ENCODE measurements at places on chromosomes 11 and 22.

DNA sequence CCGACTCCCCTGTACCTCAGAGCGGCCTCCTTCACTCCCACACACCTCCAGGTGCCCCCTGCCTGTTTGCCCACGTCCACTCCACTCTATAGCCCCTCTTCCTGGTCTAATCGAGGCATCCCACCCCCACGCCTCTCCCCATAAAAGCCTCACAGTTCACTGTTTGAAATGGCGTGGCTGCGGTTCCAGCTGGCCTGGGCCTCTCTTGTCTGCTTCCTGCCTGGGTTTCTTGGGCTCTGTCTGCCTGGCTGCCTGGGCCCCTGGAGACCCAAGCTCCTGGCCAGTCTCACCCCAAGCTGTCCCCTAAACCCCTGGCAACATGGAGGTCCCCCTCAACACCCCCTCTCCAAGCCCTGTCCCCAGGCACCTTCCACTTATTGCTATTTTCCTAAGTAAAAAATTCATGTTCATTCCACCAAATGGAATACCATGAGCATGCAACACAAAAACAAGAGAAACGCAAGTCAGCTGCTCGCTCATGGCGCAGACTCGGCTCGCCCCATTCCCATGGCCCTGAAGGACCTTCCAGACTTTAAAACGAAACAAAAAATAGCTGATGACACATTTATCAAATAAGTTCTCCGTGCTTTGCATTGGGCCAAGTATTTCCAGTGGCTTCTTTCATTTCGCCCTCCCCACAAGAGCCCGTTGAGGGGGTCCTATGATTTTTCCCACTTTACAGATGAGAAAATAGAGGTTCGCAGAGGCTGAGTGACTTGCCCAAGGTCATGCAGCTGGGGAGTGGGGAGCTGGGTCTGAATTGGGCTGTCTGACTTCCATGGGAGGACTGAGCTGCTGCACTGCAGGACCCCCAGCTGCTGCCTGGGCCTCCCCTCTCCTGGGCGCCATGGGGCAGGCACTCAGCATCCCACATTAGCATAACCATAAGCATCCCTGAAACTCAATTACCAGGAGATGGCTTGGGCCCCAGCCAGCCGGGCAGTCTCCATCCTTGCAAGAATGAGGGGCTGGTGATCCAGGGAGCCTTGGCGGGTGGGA, 11.7 kb upstream of the FLRT1 start:
- no peak for DNase-seq

GRCh38 chr11:68962527-68963250, 18.1 kb downstream of the MRGPRD start:
- DNase-seq: no peak

DNA sequence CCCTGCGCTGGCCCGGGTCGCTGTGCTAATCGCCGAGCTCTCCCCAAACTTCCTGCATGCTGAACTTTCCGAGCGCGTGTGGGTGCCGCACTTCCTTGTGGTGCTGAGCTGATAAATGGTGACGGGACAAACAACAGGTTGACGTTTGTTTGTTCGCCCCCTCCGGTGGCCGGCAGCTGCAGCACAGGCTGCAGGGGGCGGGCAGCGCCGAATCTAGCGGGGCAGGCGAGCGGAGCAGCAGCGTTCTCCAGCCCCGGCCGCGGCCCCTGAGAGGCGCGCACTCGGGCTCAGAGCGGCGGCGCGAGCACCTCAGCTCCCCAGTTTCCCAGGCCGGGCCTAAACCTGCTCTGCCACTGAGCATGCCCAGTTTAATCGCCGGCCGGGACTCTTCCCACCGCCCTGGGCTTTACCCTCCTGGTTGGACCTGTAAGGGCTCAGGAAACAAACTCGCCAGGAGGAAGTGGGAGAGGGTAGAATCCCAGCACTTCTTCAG, at the start of gene PDGFD:
Gene PDGFD (minus strand): TSS at position 120 of the 493 bp plus-strand sequence.
- peak; percentile 79 for DNase-seq

DNA sequence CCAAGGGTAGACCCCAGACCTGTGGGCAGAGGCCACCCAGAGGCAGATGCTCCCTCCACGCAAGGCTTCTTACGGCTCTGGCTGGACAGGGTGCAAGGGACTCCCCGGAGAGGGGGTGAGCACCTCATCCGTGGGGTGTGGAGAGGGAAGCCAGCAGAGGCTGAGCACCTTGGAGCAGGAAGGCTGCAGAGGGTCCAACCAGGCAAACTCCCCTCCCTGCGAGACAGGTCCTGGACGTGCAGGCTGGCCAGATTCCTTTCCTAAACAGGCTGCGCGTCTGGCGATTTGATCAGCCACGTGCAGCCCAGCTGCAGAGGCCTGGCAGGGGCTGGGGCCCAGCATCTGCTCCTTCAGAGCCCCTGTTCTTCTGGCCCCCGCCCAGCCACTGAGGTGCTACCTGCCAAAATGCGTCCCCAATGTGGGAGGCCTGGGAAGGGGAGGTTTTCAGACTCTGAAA, 49.3 kb downstream of the WNT11 start:
- no peak for DNase-seq

DNA sequence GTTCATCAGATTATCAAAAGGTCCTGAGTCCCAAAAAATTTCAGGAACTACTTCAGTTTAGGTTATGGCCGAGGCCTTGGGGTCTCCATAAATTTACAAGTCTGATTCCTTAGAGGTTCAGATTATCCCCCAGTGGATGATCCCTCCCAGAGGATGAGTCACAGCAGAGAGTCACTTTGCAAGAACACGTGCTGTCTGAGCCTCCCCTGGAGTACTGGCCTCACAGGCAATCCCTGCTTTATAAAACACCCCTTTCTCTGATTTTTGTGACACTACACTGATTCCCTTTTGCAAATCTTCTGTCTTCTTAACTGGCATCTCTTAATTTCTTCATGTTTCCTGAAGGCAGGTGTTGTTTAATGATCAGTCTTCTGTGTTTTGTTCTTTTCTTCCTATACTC, 45.3 kb downstream of the CCDC34 start:
- DNase-seq: peak; percentile 31

DNA sequence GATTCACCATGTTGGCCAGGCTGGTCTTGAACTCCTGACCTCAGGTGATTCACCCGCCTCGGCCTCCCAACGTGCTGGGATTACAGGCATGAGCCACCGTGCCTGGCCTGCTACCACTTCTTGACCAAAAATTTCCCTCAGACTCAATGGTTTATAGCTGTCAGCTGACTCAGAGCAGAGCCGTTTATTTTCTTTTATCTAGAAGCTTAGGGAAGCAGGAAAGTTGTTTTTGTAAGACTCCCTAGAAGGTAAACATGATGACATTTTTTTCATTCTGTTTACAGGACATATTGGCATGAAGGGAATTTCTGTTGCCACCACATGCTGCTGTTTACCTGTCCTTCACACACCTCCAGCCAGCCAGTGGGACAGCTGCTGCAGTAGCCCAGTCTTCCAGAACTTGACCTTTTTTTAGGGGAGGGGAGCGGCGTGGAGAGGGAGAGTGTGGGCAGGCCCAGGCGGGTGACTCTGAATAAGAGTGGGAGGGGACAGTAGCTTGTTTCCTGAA, 56.1 kb upstream of the PTPRJ start:
- DNase-seq: peak; percentile 75

GRCh38 chr11:15374418-15374817, 259.7 kb downstream of the INSC start:
- no peak for DNase-seq

GRCh38 chr11:134243913-134244312, 9.2 kb downstream of the THYN1 start:
- DNase-seq: no peak

DNA sequence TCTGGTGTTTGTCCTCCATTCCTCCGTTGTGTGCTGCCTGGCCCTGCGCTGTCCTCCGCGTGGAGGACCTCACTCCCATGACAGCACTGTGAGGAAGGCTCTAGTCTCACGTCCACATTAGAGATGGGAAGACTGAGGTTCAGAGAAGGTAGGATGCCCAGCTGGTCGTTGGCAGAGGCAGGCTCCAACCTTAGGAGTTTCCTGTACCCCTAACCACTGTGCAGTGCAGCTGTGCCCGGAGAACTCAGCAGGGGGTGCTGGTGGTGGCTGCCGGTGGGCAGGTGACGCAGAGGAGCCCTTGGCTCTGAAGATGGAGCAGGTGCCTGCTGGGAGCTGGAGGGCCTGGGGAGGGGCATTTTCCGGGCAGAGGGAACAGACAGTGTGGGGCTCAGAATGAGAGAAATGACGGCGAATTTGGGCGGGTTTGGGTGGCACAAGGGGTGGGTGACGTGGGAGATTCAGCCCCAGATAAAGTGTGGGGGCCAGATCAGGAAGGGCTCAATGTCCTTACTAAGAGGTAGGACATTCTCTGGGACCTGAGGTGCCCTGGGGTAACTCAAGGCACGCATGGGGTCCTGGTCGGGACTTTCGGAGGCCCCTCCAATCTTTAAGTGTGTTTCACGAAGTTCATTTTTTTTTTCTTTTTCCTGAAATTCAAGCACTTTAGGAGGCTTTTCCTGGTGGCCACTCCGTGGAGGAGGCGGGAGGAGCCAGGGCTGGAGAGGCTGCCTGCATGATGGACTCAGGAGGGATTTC, 535.0 kb downstream of the TBC1D22A start:
- DNase-seq: no peak

- DNase-seq: no peak
Measured at GRCh38 chr11:74925281-74925680, 23.6 kb downstream of the XRRA1 start.

- DNase-seq: no peak
Measured at GRCh38 chr11:63590024-63590788, 24.0 kb downstream of the PLAAT3 start.

GRCh38 chr11:10730151-10730550, 20.9 kb upstream of the CTR9 start:
- DNase-seq: no peak

DNA sequence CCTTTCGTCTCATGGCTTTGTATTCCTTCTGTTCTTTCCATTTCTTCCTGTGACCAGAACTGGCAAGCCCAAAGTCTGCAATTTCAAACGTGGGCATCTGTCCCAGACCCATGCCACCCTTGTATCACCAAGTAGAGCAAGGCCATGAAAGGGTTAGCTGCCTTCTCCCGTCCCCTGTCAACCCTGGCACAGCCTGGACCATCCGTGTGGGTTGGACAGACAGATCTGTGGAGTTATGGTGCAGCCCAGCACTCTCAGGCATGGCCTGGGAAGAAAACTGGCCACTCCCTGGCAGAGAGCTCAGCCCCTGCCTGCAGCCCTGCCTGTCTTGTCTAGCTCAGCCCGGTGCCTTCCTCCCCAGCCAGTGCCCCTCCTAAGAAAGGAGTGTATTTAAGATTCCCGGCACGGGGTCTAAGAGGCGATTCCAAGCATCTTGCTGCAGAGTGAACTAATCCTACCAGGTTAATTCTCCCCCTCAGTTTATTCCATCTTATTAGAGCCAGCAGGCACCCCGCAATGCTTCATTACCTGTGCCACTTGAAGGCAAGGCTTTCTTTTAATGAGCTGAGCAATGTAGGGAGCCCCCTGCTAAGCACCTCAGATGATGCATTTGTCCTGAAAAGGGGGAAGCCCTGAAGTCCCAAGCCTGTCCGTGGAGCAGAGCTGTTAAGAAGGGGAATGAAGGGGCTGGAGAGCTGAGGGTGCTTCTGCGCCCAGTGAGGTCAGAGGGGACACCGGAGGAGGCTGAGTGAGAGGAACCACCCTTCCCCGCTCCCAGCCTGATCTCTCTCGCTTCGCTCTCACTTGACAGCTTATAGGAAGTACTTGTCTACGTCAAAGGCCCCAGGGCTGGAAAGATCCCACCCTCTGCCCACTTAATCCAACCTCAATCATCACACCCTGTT, 130.6 kb downstream of the SPATA19 start:
- no peak for DNase-seq

GRCh38 chr11:122656631-122657101, 1.1 kb downstream of the UBASH3B start:
- DNase-seq: peak; percentile 33

GRCh38 chr22:38734421-38735100, 21.2 kb downstream of the SUN2 start:
- DNase-seq: no peak

DNA sequence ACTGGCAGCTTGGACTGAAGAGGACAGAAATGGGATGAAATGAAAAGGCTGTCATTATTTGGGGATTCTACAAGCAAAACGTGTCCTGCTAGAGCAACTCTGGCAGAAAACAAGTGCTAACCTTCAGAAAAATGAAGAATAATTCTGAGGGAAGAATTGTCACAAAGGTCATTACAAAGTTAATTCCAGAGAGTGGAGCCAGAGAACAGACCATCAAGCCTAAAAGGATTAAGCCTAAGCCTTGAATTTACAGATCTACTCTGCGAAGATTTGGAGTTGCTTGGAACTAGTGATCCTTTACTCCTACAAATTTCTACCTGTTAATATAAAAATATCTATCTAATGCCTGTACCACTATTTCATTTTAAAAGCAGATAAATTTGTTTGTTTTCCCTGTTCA, 1077.3 kb upstream of the CNTN5 start:
- no peak for DNase-seq

- DNase-seq: no peak
Measured at GRCh38 chr11:8081591-8082250, 710 bp downstream of the TUB start.

- DNase-seq: no peak
Measured at GRCh38 chr11:16191212-16191867, 165.0 kb downstream of the SOX6 start.

- DNase-seq: no peak
Measured at GRCh38 chr22:37163575-37164504, 14.1 kb upstream of the IL2RB start.

GRCh38 chr11:35079611-35080010, 59.4 kb upstream of the CD44 start:
- no peak for DNase-seq

DNA sequence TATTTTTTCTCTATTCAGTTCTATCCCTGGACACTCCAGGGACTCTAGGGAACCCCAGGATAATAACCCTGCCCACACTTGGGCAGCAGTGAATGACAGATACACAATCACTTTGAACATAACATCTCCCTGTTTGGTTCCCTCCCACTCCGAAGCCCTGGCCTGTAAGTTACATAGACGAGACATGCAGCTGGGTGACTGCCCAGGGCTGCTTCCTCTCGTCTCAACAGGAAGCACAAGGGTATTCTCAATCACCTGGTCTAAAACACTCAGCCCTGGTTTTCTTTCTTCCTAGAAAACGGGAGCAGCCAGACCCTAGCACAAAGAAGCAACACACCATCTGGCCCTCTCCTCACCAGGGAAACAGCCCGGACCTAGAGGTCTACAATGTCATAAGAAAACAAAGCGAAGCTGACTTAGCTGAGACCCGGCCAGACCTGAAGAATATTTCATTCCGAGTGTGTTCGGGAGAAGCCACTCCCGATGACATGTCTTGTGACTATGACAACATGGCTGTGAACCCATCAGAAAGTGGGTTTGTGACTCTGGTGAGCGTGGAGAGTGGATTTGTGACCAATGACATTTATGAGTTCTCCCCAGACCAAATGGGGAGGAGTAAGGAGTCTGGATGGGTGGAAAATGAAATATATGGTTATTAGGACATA, 19.4 kb downstream of the LAYN start:
- DNase-seq: no peak

- DNase-seq: no peak
Measured at GRCh38 chr22:35191412-35191811, 65.9 kb upstream of the HMGXB4 start.

- DNase-seq: no peak
Measured at GRCh38 chr22:35484651-35485556, 55.7 kb upstream of the RASD2 start.

Data from Calu3 (cell line).